ENCODE measurements at places on chromosomes 12 and 14.

GRCh38 chr12:2795291-2796186, 769 bp downstream of the FKBP4 start:
- DNase-seq = no peak

GRCh38 chr14:75393794-75394193, 34.0 kb upstream of the JDP2 start:
- no peak for DNase-seq

GRCh38 chr14:85027681-85028370, 502.1 kb upstream of the FLRT2 start:
- no peak for DNase-seq

GRCh38 chr12:126582231-126582630, 1517.0 kb downstream of the AACS start:
- DNase-seq = no peak

GRCh38 chr12:83826112-83826511, 1086.5 kb downstream of the SLC6A15 start:
- DNase-seq = no peak

GRCh38 chr14:23450379-23450778, 14.9 kb upstream of the MYH7 start:
- no peak for DNase-seq

DNA sequence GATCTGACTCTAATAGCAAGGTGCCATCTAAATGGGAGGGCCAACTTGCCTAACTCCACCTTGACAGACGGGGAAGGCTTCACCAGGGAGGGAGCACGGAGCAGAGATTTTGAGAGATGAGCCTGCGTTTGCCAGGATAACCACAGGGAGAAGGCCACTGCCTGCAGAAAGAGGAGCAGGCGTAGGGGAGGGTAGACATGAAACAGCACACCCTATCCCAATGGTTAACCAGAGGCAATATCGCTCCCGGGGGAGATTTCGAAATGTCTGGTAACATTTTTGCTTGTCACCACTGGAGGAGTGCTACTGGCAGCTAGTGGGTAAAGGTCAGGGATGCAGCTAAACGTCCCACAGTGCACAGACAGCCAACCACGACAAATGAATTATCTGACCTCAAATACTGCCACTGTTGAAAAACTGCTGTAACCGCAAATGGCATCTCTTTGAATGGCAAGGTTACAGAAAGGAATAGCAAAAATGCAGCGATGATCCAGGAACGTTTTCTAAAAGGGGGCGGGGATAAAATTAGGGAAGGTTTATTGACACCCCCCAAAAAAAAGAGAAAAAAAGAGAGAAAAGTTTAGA, 126.0 kb upstream of the ATF7IP start:
- DNase-seq = no peak

- DNase-seq = no peak
Observed at GRCh38 chr12:117878605-117879004, 90.2 kb downstream of the KSR2 start.

GRCh38 chr12:59121451-59121850, 201.1 kb upstream of the LRIG3 start:
- DNase-seq = no peak

DNA sequence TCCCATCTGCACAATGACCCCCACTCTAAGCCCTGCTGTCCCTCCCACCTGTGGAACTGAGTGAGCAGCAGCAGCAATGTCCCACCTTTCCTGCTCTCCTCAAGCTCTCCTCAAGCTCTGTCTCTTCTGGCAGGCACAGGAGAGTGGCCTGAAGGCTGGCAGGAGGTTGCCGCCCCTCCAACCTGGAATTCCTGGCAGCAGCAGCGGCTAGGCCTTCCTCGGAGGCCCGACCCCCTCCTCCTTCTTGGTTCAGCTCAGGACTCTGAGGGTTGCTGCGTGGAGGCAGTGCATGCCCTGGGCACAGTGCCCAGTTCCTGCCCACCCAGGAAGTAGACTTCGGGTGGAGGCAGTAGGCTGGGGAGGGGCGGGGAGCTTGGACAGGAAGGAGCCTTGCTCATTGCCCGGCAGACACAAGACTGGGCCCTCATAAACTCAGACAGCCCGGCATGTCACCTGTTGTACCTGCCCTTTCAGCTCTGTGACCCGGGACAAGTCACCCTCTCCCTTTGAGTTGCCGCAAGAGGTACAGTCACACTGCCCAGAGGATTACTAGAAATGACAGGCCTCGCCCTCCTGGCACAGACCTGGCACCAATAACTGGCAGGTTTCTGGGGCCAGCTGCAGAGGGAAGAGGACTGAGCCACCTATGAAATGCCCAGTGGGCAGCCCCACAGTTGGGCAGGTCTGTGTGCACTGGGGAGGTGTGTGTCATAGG, 2.1 kb upstream of the SERPINA1 start:
- no peak for DNase-seq

GRCh38 chr14:95434121-95434520, 82.3 kb downstream of the SYNE3 start:
- no peak for DNase-seq

- no peak for DNase-seq
Observed at GRCh38 chr14:101876555-101876938, 87.8 kb upstream of the DYNC1H1 start.

- DNase-seq = no peak
Observed at GRCh38 chr14:79840103-79840502, 371.2 kb downstream of the DIO2 start.

DNA sequence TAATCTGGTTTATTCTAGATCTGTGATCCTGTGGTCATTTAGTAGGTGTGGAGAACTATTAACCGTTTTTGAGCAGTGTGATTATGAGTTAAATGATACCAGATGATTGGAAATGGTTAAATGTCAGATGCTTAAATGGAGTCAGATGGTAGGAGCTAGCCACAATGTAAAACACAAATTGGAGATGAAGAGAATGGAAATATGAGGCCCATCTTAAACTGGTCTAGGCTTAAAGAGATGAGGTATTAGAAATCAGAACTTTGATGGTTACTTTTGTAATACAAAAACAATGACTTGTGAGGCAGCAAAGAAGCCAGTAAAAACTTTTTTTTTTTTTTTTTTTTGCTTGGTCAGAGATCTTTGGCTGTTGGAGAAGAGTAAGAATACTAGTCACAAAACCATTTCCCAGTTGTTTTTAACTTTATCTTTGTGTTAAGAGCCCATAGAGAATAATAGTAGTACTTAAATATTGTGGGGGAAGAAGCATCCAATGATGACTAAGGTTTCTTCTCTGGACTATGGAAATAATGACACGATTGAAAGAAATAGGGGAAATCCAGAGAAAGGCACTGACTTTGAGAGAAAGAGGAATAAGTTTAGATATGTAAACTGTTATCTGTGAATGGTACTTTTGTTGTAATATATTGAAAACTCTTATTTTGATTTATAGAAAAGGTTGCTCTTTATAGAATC, 95.9 kb downstream of the WNK1 start:
- no peak for DNase-seq

- no peak for DNase-seq
Observed at GRCh38 chr14:101029668-101030290, 126.3 kb upstream of the RTL1 start.

- DNase-seq = no peak
Observed at GRCh38 chr14:91511043-91511383, 903 bp upstream of the PPP4R3A start.

- DNase-seq = no peak
Observed at GRCh38 chr12:1650978-1651361, 21.9 kb downstream of the WNT5B start.

- DNase-seq = no peak
Observed at GRCh38 chr14:99382781-99383471, 97.7 kb downstream of the SETD3 start.

DNA sequence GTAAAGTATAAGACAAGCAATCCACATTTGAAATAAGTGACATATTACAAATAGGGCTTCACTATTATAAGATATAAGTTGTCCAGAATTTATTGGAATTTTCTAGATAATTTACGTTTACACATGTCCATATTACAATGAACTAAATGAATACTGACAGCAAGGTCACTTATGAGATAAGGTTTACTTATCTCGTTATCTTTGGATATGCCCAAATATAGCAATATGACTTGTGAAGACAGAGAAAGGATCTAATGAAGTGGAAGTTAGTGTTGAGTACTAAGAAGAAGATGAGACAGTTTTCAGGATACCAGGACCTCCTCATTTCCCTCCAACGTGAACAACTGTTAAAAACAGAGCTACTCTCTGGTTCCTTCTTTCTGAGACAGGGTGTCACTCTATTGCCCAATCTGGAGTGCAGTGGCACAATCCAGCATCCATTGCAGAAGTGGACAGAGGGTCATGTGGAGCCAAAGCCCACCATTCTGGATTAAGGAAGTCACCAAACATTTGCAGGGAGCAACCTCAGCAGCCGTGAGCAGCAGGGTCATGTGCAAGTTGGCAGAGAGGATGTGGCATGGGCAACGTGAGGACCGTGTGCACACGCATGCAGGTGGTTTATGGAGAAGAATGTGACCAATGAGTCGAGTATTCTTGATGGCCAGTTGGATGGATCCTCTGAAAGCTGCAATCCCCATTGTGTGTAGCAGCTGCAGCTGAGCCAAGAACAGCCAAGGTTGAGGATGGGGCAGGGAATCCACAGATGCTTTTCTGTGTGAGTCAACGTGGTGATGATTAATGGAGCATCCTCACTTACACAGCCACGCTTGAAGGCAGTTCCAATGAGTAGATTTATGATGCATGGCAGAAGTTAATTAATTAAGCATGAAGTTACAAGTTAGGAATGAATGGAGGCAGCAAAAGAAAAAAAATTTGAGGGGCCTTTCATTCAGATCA, 111.0 kb downstream of the BICD1 start:
- DNase-seq = peak; percentile 95

GRCh38 chr14:34328178-34328577, 133.9 kb downstream of the SPTSSA start:
- no peak for DNase-seq

- DNase-seq = no peak
Observed at GRCh38 chr12:7395950-7396349, 48.0 kb downstream of the CD163L1 start.

DNA sequence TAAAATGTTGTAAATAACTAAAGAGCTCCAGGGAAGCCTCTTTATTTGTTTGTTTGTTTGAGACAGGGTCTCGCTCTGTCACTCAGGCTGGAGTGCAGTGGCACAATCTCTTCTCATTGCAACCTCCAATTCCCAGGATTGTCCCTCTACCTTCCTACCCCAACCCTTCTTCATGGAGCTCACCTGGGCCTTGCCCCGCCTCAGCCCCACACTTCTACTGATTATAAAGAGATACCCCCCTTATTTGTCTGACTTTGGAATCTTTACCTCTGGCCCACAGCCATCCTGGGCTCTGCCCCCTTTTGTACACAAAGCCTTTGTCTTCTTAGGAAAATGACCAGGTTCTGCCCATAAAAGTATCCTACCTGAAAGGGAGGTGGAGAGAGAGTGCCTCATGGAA, 9.1 kb upstream of the BLTP3B start:
- no peak for DNase-seq

DNA sequence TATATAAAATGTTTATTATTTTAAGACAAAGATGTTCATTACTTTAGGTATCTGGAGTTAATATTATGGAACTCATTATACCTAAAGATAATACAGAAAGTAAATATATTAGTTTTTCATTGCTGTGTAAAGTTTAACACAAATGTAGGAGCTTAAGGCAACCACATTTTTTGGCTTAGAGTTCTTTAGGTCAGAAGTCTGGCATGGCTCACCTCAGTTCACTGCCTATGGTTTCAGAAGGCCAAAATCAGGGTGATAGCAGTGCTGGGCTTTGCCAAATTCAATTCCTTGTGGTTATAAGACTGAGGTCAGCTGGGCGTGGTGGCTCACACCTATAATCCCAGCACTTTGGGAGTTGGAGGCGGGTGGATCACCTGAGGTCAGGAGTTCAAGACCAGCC, 35.5 kb upstream of the PRPF39 start:
- DNase-seq = no peak

GRCh38 chr12:25558586-25558985, 5.5 kb upstream of the LMNTD1 start:
- no peak for DNase-seq

DNA sequence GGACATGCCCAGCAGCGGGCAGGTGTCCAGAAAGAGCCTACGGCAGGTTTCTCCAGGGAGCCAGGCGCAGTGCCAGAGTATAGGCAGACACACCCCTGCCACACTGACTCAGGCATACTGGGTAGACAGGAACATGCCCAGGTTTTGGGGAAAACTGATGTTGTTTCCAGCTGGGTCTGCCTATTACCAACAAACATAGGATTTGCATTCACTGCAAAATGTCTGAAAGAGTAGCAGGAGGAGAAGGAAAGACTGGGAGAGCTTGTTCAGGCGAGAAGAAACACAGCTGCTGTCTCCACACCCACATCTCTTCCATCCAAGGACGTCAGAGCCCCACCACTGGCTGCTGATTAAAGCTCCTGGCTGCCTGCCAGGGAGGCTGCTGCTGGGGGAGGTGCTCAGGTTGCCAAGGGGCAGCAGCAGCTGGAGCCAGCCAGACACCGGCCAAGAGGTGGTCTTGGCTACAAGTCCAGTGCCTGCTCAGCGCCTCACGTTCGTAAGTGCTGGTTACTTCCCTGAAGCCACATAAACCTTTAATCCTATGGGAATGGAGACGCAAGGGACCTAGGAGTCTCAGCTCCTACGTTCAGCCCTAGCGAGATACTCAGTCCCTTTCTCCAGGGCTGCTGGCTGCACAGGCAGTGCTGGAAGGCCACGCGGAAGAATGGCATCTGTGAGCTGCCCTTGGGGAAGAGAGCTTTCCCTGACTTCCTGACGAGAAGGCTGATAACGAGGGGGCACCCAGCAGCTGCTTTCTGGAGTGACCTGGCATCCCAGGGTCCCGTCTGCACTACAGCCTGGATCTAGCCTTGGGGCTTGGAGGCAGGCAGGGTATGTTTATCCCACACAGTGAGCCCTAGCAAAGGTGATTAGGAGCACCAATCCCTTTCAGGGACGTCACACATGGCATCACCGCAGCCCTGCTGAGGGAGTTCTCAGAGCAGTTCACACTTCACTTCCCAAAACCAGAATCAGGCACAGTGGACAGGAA, 58.1 kb downstream of the PLEKHG3 start:
- DNase-seq = peak; percentile 86

DNA sequence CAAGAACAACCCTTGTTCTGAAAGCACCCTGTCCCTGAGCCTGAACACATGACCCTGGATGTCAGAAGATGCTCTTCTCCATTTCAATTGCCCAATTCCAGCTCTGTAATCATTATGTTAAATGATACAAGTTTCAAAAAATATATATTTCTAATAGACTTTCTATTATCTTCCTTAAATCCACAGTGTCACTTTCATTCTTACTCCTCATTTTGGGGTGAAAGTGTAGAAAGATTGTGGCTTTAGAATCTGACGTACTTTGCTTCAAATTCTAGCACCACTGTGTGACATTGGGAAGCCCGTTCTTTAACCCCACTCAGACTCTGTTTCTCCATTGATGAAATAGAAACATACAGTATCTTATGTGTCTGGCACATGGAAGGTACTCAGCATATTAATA, 83.2 kb downstream of the ETV6 start:
- DNase-seq = no peak

- no peak for DNase-seq
Observed at GRCh38 chr12:58342736-58343135, 401.4 kb downstream of the ATP23 start.

All from NCI-H187 treated with DMSO at 0.1 percent for 48 hours (cell line).